Femur (tissue), 1 donor: ENCODE measurements at places on chromosomes 5 and 9.

DNA sequence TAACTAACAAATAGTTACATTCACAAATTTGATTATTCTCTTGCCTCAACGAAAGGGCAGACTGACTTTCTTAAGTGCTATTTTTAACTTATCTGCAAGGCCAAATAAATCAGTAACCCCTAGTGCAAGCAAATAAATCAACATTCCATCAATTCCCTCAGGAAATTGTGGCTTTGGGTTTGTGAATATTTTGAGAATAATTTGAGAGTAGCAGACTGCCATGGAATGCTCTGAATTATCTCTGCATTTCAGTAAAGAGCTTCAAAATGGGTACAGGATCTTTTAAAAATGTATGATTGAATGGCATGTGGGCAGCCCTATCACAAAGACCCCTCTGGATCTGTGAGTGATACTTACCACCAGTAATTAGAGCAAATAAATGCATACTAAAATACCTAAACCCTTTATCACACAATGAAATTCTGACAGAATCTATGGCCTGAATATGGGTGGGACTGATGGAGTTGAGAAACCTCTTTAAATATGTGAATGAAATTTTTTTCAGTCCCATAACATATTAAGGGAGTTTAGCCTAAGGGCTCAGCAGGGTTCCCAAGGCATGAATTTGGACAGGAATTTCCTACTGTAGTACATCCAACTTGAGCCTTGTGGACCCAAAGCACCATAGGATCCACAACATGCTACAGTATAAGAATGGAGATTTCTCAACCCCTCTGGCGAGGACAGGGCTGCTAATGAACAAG is 92.5 kb upstream of the ITGA2 start:
- DNase-seq, result no peak

DNA sequence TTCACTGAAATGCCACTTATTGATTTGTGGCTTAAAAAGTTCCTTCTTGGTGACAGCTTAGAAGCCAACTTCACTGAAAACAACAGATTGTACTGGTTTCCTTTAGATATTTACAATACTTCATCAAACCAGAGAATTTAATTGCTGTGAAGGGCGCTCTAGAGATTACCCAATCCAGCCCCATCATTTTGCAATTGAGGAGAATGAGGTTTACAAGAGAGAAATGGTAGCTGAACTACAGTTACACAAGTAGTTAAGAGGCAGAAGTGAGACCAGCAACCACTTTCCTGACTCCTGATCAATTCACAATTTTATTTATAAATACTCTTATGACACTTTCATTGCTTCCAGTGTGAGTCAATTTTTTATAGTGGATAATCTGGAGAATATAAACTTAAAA is 103.5 kb upstream of the APC start:
- DNase-seq, result no peak

DNA sequence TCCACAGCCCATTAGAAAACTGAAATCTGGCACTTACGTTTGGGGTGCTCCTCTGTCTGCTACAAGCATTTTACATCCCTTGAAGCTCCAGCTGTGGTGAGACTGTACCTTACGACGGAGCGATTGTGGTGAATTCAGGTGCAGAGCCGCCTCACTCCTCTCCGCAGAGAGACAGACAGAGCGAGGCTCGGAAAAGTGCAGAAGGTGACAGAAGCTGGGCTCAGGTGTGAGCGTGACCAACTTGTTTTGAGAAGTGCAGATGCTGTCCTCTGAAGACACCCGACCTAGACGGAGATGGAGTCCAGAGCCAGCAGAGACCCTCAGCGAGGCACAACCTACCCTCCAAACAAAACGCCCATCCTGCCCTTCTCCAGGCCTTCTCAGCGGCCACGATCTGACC is 196.5 kb downstream of the MED10 start:
- no peak for DNase-seq

DNA sequence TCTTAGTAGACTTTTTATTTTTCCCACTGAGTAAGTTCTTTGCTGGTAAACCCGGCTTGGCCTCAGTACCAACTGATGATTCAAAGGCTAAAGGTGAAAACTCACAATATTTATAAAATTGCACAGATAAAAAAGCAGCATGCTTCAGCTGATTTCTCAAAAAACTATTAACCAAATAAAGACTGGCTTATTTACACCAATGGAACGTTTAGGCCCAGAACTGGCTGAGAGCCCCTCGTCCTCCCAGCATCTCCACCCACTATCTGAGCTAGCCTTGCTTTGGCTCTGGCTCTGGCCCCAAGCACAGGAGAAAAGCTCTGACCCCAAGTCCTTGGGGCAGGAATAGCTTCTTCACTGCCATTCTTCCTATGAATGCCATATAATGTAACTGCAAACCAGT is 68.5 kb downstream of the SPTLC1 start:
- no peak for DNase-seq

DNA sequence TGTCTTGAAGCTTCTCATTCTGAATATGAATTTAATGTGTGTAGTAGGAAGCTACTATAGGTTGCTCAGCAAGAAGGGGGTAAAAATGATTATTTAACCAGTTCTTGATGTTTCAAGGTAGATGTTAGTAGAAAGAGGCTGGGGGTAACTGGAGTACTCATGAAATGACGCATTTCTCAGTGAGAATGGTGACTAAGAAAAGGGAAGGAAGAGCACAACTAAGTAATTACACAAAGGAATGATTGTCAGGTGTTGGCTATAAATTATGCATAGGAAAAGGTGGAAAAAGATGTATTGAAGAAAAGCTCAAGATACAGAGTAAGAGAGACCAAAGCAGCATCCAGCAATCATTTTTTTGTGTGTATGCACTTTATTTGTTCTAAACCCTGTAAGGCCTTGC is 1.4 kb upstream of the PSIP1 start:
- no peak for DNase-seq

DNA sequence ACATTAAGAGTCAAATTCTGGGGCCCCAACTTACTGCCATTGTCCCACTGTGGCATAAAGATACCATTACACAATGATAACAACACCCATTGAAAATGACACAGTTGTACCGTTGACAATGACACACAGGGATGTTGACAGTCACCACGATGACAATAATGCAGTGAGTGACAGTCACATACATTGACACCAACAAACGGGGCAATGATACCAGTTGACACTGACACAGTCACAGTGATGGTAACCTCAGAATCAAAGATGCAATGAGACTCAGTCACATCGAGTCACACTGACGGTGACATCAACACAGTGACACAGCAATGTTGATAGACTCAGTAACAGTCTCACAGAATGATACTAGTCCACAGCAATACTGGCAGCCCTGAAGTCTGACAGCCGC is 16.9 kb downstream of the CNTFR start:
- DNase-seq, result no peak
